ENCODE measurements at places on chromosomes 6 and 20.

- DNase-seq, result no peak
Observed at GRCh38 chr6:154403788-154404187, 47.2 kb upstream of the IPCEF1 start.

DNA sequence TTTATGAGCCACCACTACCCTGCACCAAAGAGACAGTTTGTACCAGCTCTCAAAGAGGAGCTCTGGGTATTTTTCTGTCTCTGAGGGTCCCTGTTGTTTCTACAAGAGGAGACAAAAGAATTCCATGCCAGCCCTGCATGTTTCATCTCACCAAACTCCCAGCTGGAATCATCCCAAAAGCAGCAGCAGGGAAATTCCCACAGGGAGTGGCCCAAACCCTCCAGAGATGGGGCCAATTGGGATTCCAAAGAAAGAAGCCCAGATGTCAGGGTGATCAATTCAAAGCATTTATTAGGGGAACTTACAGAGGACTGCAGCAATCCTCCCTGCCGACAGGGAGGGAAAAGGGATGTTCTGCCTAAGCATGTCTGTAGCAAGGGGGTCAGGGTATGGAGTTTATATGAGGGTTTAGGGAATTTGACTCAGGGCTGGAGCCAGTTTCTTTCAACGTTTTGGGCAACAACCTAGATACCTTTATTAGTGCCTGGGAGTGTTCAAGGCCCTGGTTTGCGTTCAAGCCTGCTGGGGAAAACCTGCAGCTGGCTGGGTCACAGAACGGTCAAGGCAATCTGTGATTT is 47.2 kb downstream of the MUC22 start:
- no peak for DNase-seq

DNA sequence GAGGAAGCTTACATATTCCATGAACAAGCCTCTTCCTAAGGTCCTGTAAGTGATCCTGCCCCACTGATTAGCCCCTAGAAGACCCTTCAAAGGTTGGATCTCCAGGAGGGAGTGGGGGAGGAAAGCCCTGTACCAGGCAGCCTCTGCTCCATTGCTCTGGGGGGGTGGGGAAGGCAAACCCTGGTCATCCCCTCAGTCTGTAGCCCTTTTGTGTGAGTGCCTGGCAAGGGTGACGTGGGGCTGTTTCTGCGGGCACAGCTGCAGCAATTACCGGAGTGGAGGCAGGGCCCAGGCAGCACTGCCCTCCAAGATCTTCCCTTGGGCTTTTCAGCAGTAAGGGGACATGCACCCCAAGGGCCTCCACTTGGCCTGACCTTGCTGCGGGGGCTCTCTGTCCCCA is at the start of gene MOG:
Gene MOG, plus strand, starts transcription at position 295 of the 400 bp plus-strand sequence. CDS start 118 bp downstream, outside the sequence.
- no peak for DNase-seq

DNA sequence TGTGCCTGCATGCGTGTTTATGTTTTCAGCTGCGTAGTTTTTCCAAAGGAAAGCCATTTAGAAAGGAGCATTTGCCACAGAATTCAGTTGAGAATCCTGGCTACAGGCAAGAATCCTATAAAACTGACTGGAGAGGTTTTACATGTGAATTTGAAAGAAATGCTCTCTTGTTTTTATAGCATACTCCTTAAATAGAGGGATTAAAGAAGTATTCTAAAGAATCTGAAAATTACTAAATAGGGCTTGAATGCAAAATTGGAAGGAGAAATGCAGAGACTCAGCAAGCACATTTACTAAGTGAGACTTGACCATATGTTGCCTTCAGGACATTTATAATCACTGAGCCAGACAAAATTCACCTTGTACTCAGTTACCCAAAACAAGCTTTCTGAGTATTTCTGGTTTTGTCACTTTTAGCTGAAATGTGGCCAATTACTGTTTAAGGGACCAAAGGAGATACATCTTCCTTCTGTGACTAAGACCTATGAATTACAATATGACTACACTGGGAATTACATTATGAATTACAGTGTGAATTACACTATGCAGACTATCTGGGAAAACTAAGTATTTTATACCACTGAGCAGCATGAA is 107.4 kb upstream of the ASCC3 start:
- DNase-seq, result no peak

DNA sequence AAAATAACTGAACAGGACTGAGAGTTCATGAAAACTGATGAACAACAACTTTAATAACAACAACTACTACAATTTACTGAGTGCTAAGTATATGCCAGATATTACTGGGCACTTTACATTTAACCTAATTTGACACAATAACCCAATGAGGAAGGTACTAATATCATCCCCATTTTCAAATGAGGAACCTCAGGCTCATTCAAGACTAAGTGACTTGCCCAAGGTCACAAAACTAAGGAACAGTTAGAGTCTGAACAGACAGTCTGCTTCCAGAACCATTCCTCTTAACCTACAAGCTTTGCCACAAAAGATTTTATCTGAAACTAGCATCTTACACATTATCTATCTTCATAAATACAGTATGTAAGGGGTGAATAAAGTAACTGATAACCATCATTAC is 10.6 kb upstream of the NDRG3 start:
- no peak for DNase-seq

- DNase-seq, result no peak
Observed at GRCh38 chr6:63446405-63446804, 125.9 kb upstream of the LOC128125822 start.

DNA sequence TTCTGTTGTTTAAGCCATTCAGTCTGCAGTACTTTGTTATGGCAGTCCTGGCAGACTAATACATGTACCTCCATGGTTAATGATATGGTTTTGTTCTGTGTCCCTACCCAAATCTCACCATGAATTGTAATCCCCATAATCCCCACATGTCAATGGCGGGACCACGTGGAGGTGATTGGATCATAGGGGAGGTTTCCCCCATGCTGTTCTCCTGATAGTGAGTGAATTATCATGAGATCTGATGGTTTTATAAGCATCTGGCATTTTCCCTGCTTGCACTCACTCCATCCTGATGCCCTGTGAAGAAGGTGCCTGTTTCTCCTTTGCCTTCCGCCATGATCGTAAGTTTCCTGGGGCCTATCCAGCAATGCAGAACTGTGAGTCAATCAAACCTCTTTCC is 57.5 kb upstream of the NT5E start:
- no peak for DNase-seq

GRCh38 chr20:62319346-62319909 is 16.6 kb downstream of the ADRM1 start:
- no peak for DNase-seq

- no peak for DNase-seq
Observed at GRCh38 chr6:110064744-110065524, 86.8 kb downstream of the GPR6 start.

GRCh38 chr20:11912013-11912658 is 5.6 kb upstream of the BTBD3 start:
- no peak for DNase-seq

- no peak for DNase-seq
Observed at GRCh38 chr20:3781153-3781910, at the start of gene SPEF1. TSS of gene SPEF1 (minus strand) at chr20:3781448. CDS start at chr20:3781287, 161 bp downstream.

- no peak for DNase-seq
Observed at GRCh38 chr20:3857405-3857804, 10.8 kb downstream of the MAVS start.

GRCh38 chr6:75504465-75505222 is 11.0 kb upstream of the FILIP1 start:
- no peak for DNase-seq

- no peak for DNase-seq
Observed at GRCh38 chr6:13377054-13377758, 48.9 kb upstream of the TBC1D7 start.

- DNase-seq, result no peak
Observed at GRCh38 chr6:30541515-30542403, 14.5 kb downstream of the GNL1 start.

DNA sequence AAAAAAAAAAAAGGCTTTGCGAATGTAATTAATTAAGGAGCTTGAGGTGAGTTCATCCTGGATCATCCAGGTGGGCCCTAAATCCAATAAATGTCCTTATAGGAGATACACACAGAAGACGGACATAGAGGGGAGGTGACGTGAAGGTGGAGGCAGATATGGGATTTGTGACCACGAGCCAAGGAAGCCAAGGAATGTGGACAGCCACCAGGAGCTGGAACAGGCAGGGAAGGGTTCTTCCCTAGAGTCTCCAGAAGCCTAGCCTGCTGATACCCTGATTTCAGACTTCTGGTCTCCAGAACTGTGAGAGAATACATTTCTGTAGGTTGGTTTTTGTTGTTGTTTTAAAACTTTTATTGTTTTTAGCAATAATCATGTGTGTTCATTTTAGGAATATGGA is 6.7 kb upstream of the ATRN start:
- no peak for DNase-seq

DNA sequence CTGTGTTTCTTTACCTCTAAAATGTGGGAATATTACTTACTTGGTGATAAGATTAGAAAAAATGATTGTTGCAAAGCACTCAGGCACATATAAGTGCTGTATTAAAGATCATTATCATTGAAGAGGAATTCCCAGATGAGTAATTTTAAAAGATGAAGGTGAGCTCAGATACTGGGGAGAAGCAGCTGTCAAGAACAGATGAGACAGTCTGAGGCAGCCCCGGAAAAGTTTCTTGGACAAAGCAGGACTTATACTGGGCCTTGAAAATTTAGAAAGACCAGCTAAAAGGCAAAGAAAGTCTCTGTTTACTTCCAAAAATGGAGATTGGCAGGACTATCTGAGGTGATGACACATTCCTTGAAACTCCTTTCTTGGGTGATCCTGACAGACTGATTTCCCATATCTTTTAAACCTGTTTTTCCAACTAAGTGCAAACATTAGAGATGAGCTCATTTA is 93.8 kb upstream of the MARCKS start:
- no peak for DNase-seq

GRCh38 chr20:12924126-12924525 is 84.6 kb upstream of the SPTLC3 start:
- no peak for DNase-seq

DNA sequence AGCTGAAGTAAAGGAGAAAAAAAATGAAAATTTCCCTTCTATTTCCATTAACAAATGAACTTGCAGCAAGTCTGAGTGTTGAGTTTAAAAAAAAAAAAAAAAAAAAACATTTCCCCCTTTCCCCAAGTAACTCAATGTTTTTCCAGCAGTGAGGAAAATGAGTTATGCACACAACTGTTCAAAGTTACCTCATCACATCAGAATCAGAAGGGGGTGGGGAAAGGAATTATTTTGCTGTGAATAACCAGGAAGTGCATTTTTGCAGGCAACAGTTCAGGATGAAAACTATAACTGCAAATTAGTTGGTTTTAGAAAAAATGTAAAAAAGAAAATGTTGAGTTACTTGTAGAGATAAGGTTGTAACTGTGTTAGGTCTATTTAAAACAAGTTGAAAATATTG is 568.9 kb upstream of the CITED2 start:
- no peak for DNase-seq

GRCh38 chr6:150712505-150713252 is 113.0 kb downstream of the PLEKHG1 start:
- DNase-seq, result no peak

GRCh38 chr6:14770572-14770971 is 475.3 kb upstream of the JARID2 start:
- DNase-seq, result no peak

- no peak for DNase-seq
Observed at GRCh38 chr6:41878246-41878645, 16.9 kb downstream of the USP49 start.

GRCh38 chr6:144662812-144663365 is 377.8 kb downstream of the UTRN start:
- DNase-seq, result no peak

Measured in cortex of kidney (tissue), 1 donor.